ENCODE measurements at places on chromosomes 6 and 20. TPM values are rescaled to one million over a fixed set of nuclear protein-coding genes. Genes with fewer than 3 reads are reported as not detected.

DNA sequence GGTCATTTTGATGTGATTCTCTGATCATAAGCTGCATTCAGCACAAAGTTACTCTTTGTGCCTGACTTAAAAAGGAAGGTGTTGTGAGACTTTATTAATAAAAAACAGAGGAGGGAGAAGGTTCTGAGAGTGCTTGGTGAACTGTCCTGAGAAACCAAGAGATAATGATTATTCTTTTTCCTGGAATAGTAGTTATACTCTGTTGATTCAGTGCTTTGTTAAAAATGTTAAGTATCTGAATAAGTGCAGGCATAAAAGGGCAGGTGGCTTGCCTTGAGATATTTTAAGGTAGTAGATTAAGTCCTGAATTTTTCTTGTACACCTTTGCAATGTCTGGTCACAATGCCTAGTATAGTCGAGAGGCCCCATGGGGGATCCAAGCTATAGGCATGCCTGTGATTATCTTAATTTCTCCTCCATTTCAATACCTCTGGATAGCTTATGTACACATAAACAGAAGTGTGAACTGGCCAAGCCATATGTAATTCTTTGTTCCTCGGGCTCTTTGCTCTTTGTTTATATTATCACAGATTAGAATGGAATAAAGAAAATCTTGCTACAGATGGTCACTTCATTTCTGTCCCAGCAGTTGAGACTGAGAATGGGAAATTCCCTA is 50.0 kb downstream of the SOBP start:
- DNase-seq, result no peak

Gene SH3BGRL2
- 0.98 TPM for total RNA-seq

- DNase-seq, result peak; percentile 46
These were observed 8.9 kb upstream of the CHD6 start for GRCh38 chr20:41627001-41627495.

Gene JPH2
- total RNA-seq, result 0.08 TPM

- no peak for DNase-seq
These were observed 86.2 kb upstream of the NFATC2 start for GRCh38 chr20:51628533-51629398.

DNA sequence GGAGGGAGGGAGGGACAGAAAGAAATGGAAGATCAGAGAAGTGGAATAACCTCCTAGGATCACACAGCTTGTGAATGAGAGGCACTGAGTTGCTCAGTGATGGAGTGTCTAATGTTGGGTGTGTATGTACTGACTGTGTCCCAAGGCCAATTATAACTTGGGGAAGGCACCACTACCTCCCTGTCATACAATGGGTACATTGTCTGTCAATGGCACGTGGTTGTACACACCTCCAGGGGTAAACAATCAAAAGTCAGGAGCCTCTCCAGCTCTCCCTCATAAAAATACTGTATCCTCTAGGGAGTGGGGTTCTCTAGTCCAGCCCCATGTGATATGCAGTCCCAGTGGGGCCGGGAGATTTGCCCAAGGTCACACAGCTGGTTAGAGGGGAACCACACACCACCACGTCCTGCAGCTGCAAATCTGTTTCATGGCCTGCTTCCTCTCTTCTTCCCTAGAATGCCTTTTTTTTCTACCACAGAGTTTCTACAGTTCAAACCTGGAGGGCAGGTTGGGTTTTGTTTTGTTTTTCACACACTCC is 112.5 kb downstream of the SNX5 start:
- peak; percentile 99 for DNase-seq

DNA sequence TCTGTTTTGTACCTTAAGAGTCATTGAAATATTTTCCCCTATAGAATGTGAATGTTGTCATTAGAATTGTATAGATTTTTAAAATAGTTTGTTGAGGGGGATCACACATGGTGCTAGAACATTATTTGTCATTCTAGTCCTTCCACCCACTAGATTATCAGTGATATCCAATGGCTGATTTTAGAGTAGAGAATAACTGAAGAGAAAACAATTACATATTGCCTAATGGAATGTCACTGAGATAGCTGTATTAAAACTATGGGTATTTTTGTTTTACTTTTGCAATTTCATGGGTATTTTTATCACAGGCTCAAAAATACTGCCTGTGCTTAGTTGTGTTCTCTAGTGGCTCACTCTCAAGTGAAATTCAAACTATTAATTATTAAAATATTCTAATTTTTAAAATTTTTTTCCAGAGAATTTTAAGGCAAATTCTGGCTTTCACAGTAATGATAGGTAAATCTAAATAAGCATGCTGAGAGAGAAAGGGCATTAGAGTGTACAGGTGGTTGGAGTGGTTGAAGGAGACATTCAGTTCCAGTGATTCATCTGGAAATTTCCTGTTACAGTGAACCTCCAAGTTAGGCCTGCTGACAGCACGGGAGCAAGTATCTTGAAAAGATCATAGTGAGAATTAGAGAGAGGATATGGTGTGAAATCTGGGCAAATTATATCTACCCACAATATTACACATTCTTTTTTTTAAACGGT is 399.6 kb downstream of the NKAIN2 start:
- no peak for DNase-seq

- DNase-seq, result no peak
These were observed 201.0 kb downstream of the SYNDIG1 start for GRCh38 chr20:24670341-24670872.

Gene GMPR
- total RNA-seq, result 102 TPM

DNA sequence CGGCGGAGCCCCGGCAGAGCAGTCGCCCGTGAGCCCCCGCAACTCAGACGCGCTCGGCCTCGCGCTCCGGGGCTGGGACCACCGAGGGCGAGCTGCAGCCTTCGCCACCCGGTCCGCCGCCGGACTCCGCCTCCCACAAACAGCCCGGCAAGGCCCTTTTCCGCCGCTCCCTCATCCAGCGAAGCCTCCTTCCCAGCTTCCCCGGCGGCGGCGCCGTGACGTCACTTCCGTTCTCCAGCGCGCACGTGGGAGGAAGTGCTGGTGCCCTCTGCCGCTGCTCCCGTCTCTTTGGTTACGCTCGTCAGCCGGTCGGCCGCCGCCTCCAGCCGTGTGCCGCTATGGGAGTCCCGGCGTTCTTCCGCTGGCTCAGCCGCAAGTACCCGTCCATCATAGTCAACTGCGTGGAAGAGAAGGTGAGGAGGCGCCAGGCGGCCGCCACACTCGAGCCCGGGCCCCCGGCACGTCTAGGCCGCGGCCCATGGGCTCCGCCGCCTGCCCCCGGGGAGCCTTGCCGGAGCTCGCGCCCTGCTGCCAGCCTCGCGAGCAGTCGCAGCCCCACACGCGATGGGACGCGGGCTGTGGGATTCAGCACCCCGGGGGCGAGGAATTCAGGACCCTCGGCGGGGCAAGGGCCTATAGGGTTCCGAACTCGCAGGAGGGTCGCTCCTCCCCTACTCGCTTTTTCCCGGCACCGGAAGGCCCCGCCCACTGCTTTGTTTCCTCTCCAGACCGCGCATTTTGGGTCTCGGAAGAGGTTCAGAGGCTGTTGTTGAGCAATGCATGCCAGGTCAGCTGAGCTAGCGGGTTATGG is at the start of gene XRN2:
TSS of gene XRN2 (plus strand) at position 271 of the 811 bp plus-strand sequence. CDS start at position 339, 68 bp downstream.
- peak; percentile 96 for DNase-seq

DNA sequence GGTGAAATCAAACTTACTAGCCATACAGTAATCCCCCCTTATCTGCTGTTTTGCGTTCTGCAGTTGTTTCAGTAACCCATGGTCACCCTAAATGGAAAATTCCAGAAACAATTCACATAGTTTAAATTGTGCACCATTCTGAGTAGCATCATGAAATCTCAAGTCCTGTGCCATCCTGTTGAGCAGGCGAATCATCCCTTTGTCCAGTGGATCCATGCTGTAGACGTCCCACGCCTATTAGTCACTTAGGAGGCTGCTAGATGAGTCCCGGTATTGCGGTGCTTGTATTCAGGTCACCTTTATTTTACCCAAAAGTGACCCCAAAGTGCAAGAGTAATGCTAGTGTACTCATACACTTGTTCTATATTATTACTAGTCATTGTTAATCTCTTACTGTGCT is 46.4 kb downstream of the HECA start:
- DNase-seq, result no peak

Gene TMEM170B
- 6.6 TPM for total RNA-seq

Gene TDRD6
- total RNA-seq, result not detected

Gene DAAM2
- 11.7 TPM for total RNA-seq

Gene DDO
- total RNA-seq, result 2.3 TPM

DNA sequence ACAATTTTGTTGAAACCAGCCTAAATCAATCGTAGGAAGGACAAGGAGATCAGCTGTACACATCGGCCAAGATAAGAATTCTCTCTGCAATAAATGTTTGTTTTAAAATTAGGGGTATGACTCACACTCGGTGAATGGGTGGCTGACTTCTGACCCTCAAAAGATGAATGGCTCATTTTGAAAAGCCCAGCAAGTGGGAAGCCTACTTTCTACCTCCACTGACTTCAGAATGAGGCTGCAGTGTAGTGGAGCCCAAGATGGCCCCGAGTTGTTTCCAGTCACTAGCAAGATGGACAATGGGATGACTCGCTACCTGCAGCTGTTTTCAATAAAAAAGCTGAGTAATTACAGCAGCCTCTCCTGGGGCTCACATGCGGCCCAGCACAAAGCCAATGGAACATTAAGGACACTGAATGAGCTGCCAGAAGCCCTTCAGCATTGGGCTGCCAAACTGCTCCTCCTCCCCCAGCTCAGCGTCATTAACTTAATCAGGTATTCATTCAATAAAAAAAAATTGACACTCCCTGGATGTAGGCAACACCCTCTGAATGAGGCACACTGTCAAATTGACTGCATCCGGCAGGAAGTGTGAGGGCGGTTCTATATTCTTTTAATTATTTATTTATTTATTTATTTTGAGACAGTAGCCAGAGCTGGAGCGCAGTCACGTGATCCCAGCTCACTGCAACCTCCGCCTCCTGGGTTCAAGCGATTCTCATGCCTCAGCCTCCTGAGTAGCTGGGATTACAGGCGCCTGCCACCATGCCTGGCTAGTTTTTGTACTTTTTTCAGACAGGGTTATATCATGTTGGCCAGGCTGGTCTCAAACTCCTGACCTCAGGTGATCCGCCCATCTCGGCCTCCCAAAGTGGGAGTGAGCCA is 107.3 kb downstream of the GMPR start:
- DNase-seq, result peak; percentile 63

DNA sequence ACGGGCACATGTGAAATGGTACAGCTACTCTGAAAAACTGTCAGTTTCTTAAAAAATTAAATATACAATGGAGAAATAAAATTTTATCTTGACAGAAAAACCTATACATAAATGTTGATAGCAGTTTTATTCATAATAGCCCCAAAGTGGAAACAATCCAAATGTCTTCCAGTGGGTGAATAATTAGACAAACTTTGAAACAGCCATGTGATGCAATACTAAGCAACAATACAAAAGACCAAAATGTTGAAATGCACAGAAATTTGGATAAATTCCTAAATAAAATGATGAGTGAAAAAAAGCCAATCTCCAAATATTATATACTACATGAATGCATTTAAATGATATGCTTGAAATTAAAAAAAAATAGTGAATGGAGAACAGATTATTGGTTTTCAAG is 523.1 kb downstream of the HTR1B start:
- no peak for DNase-seq

DNA sequence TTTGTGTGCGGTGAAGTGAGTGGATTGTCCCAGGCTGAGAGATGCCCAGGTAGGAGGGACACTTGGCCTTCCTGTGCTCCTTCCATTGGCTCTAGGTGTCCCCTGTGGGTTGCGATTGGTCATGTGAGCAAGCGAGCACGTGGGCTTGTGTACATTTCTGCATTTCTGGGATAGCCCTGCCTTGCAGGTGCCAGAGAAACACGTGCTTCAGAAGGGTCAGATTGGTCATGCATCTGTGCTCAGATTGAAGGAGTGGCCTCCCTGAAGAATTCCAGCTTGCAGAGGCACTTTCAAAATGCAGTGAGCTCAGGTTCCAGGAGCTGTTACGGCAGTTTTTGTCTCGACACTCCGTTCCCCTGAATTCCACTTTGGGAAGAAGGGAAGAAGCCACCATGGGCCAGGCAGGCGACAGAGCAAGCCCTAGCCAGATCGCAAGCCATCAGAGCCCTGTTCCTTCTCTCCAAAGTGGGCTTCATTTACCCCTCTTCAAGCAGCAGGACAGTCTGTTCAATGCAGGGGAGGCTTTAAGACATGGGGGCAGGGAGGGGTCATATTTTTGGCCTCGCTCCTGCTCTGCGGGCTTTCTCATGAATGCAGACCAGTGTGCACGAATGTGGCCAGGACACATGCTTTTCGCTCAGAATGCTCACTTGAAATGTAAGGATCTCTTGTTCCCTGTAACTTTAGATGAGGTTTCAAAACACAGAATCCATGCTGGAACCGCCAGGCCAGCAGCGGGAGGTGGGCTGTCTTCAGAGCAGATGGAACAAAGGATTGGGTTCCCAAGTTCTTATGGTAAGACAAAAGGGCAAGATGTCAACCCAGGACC is 78.6 kb upstream of the AKAP12 start:
- peak; percentile 90 for DNase-seq
